ENCODE measurements at places on chromosomes 3 and 15.

- no peak for DNase-seq
These were observed 2.7 kb downstream of the CERS3 start for GRCh38 chr15:100526027-100526481.

- DNase-seq, result peak; percentile 15
These were observed 417.1 kb upstream of the ARHGEF26 start for GRCh38 chr3:153704115-153704514.

DNA sequence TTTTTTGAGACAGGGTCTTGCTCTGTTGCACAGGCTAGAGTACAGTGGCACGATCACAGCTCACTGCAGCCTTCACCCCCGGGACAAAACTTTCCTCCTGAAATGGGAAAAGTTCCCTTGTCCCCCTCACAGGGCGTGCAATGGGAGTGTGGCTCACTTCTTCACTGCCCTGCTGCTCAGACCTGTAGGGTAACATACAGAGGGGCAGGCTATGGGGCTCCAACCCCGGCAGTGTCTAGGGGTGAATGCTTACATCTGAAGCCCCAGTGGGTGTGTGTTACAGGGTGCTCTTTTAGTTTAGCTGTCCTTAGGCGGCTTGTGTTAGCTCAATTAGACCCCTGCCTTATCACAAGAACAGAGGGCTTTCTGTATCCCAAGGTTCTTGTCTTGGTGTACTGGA lies 157.3 kb downstream of the RBPMS2 start:
- DNase-seq, result no peak

DNA sequence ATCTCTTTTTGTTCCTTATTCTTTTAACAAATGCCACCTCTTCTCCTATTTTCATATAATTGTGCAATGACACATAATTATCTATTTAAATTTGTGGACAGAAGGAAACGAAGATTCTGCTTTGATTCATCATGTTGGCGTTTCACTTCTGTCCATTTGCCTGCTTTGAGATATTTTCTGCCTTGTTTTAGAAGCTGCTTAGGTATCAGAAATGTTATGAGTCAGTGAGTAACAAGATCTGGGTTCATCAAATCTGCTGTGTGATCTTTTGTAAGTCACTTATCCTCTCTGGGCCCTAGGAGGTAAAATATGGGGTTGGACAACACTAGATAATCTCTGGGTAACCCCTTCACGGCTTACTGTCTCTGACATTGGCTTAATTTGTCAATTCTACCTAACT lies 7.3 kb upstream of the MINDY4B start:
- DNase-seq, result no peak

Data from LoVo (cell line).